AG09309 (cell line): ENCODE measurements at places on chromosomes 13 and 19.

- DNase-seq = no peak
Measured at GRCh38 chr13:99053636-99054233, 75.9 kb upstream of the DOCK9 start.

GRCh38 chr13:44089452-44089851 lies 209.7 kb downstream of the LACC1 start:
- DNase-seq = peak; percentile 21

DNA sequence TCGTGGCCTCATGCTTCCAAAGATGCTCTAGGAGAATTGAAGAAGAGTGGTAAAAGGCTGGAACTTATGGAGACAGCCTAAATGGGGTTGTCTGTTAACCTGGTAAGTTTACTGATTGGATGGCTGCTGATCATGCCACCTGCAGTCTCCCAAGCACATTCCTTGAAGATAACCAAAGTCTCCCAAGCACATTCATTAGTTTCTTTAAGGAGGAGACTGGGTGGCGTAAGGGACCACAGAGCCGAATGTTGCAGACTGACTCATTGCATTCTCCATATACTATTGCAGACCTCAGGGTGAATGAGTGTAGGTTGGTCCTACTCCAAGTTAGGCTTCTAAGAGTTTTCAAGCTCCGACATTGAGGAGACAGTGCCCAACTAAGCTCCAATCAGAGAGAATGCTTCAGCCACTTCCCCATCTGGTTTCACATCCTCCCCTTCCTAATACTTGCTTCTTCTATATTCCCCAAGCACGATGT lies at the start of gene IGFL3:
Gene IGFL3, minus strand, starts transcription at position 51 of the 478 bp plus-strand sequence. Its CDS starts 39 bp downstream, at position 12.
- peak; percentile 13 for DNase-seq

GRCh38 chr13:105788530-105788929 lies 746.9 kb downstream of the EFNB2 start:
- no peak for DNase-seq

DNA sequence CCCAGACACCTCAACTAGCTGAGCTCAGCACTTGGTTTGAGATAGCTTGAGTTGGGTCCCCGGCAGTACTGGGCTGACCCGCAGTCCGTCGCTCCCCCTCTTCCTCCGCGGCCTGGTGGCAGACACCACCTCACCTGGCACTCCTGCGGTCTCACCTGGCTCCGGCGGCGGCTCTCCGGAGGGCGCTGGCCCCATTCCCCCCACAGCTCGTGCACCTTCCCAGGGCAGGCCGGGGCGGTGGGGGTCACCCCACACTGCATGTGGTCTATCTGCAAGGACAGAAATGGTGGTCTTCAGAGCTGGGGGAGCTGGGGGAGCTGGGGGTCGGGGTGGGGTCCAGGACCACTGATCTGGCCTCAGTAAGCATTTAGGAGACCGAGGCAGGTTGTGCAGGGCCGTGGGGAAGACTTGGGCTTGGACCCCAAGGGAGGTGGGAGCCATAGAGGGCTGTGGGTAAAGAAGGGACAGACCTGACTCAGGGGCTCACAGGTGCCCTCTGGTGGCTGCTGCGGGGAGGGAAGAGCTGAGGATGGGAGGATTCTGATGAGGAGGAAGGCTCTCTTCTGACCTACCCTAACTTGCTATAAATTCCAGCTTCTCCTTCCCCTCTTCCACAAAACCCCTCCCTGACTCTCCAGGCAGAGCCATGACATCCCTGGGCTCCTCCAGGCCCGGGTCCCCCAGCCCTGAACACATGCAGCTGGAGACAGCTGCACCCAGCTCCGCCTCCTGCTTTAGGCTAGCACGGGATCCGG lies 6.7 kb upstream of the PLIN4 start:
- no peak for DNase-seq

- DNase-seq = no peak
Measured at GRCh38 chr19:45305421-45305820, 17.3 kb downstream of the CKM start.

DNA sequence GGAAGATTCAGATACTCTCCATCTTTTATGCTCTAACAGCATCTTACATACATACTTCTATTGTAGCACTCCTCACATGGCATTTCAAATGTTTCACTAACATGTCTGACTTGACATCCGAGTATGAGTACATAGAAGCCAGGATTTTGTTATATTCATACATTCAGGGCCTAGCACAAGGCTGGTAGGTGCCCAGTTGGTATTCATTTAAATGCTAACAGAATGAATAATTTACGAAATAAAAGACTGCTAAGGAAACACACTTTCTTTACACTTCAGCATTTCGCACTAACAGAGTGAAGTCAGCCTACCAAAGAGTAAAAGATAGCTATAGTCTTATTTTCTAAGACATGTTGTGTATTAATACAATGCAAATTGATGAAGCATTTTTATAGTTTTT lies 67.8 kb upstream of the FBXL3 start:
- DNase-seq = no peak

DNA sequence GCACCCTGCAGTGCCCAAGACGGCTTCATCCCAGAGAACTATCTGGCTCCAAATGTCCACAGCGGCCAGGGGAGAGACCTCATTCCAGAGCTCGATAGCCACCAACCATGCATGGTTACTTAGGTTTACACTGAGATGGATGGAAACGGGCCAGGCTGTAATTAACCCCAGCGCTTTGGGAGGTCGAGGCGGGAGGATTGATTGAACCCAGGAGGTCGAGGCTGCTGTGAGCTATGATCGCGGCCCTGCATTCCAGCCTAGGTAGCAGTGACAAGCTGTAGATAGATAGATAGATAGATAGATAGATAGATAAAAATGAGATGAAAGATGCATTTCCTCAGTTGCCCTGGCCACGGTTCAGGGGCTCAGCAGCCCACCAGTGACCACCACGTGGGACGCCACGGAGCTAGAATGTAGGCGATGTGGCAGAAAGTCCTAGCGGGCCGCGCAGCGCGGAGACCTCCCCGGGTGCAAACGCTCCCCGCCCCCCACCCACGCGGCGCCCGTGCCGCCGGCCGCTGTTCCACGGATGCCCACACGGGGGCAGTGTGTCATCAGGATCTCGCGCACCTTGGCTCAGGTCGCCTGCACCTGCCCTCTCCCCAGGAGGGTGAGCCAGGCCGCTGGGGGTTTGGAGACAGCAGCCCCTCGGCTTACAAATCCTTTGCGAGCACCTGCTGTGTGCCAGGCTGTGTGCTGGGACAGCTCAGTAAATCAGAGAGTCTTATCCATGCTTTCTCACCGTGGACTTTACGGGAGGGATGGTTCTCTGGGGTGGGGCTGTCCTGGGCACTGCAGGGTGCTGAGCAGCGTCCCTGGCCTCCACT lies 13.5 kb upstream of the TLE5 start:
- DNase-seq = no peak

DNA sequence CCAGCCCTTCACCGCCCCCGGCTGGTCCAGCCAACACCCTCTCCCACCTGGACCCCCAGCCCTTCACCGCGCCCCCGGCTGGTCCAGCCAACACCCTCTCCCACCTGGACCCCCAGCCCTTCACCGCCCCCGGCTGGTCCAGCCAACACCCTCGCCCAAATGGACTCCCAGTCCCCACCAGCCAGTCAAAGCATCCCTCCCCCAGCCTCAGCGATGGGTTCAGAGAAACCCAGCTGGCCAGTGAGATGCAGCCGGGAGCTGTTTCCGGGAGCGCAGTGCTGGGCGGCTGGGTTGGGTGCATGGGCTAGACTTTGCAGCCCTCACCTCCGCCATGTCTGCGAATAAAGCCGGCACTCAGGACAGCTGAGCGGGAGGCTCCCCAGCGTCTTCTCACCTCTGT lies 6.5 kb upstream of the CDC34 start:
- DNase-seq = no peak

- DNase-seq = peak; percentile 81
Measured at GRCh38 chr19:2529473-2529918, 53.6 kb downstream of the GADD45B start.

DNA sequence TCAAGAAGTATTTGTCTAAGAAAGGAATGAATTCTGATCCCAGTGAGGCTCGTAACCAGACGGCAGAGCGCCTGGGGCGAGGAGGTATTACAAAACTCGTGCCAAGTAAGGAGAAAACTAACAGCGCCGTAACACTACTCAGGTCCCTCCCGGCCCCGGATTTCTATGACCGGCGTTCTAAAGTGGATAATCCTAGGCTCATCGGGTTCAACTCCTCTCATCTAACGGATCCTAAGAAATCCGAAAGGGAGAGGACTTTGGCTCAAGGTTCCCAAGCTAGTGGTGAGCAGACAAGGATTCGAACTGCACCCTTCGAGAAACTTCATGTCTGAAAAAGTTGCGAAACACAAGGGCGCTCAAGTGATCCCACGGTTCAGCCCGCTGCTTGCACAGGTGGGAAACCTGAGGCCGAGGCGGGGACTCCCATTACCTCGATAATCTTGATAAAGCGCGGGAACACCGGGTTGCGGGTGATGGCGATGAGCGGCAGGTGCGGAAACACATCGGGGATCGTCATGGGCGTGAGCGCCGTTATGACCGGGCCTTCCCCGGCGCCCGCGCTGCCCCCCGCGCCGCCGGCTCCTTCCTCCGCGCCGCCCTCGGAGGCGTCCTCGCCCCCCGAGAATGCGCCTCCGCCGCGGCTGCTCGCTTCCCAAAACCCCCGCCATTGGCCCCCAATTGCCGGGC lies 529 bp downstream of the LONP1 start:
- no peak for DNase-seq

- DNase-seq = peak; percentile 57
Measured at GRCh38 chr13:41917641-41918040, 43.3 kb downstream of the VWA8 start.

DNA sequence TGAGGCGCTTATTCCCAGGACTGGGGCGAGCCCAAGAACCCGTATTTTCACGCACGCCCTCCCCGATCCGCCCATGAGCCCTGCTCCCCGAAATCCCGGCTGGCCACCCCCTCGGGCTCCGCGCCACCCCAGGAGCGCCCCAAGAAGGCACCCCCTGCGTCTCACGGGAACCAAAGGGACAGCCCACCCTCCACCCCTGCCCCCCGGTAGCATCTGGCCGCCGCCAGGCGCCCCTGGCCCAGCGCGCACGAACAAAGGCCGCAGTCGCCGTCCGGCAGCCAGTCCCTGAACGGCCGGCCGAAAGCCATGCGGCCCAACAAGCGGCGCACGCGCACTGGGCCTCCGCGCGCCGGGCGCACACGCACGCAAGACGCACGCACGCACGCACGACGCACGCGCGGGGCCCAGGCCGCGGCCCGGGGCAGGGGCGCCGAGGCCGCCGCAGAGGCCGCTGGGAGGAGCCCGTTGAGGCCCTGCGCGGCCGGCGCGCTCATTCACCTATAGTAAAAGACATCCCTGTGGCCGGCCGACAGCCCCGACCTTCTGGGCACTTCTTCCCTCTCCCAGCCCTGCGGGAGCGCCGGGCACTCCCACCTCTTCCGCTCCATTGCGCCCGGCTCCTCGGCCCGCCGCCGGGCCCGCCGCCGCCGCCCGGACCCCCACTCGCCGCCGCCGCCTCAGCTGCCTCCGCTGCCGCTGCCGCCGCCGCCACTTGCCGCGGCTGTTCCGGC lies 476 bp downstream of the MBD3 start:
- DNase-seq = peak; percentile 34

- no peak for DNase-seq
Measured at GRCh38 chr13:44972956-44973581, 16.2 kb downstream of the NUFIP1 start.

GRCh38 chr19:30688696-30689095 lies 316.5 kb downstream of the ZNF536 start:
- DNase-seq = no peak

- DNase-seq = no peak
Measured at GRCh38 chr13:25630329-25630900, 258.6 kb downstream of the ATP8A2 start.

DNA sequence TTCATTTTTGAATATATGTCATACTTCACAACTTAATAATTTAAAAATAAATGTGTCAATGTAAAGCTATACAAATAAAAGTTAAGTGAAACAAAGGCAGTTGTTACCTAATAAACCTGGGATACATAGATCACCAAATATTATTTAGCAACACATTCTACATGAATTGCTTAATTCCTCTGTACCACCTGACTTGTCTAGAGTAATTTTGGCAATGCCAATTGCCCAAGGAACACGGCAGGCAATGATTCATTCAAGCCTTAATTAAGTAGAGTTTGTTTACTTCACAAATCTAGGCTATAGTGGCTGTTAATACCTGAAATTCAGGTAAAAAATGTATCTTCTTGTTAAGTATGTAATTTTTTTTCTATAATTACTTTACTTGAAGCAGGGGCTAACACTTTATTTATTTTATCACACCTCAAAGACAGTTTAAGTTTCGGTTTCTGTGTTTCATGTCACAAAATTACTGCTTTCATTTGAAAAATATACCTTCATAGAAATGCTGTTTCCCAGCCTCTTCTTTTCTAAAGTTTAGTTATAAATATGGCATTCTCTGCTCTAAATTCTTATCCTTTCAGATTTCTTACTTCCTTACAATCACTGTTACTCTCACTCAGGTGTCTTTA lies 705.7 kb downstream of the SLITRK5 start:
- no peak for DNase-seq

DNA sequence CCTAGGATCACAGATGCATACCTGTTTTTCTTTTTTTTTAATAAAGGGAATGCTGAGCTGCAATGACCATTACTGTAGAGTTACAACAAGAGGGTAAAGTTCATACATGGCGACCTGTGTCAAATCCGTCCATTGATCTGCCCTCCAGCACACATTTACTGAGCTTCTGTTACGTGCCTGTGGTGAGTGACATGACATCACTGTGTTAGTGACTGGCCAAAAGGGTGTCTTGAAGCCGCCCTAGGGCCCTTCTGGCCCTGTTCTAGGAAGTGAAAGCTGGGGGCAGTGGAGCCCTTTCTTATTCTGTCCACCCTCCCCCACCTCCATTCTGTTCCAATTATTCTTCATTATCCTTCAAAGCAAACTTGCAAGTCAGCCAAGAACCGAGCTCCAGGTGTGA lies 66.3 kb downstream of the ZIC5 start:
- DNase-seq = no peak

- no peak for DNase-seq
Measured at GRCh38 chr13:22862478-22862877, 318.3 kb upstream of the SGCG start.

GRCh38 chr13:31209172-31209840 lies 9.5 kb downstream of the B3GLCT start:
- DNase-seq = no peak

GRCh38 chr13:113562844-113563243 lies 21.7 kb upstream of the TFDP1 start:
- DNase-seq = no peak

GRCh38 chr13:113763961-113764792 lies 5.2 kb downstream of the TMEM255B start:
- no peak for DNase-seq
